Muscle of back (tissue), 13 donors: ENCODE measurements at places on chromosomes 5 and 9.
A peak's percentile ranks its signal among the peaks of the same experiment; 100 is the strongest.

- DNase-seq = peak; percentile 49
These were observed 2.7 kb downstream of the PTGES start for GRCh38 chr9:129750013-129750638.

GRCh38 chr5:137822158-137822764 is 45.4 kb upstream of the MYOT start:
- no peak for DNase-seq

DNA sequence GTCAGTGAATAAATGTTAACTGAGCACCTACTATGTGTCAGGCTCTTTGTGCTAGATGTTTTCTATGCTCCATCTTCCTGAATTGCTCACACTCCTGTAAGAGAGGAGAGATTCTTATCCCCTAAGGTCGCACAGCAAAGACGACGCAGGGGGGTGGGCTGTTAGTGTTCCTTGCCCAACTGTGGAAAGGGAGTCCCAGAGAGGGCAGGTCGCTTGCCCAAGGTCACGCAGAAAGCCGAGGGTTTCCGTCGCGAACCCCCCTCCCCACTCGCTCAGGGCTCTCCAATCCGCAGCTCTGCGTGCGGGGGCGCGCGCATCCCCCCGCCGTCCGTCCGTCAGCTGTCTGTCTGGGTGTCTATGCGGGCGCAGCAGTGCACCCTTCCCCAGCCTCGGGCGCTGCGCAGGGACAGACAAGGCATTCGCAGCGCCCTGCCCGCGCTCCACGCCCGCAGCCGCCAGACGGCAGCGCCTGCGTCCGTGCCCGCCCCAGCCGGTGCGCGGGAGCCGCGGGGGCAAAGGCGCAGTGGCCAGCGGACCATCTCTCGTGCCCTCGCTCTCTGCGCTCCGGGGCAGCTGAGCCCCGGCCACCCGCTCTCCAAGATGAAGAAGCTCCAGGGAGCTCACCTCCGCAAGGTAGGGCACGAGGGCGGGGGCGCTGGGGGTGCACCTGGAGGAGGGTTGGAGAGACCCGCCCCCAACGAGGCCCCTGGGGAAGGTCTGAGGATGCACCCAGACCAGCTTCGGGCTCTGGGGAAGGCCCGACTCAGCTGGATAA is at the start of gene SLC6A7:
TSS of gene SLC6A7 (plus strand) at position 335 of the 775 bp plus-strand sequence. CDS start at position 601, 266 bp downstream.
- no peak for DNase-seq

- DNase-seq = no peak
These were observed 20.8 kb upstream of the CKMT2 start for GRCh38 chr5:81212211-81212751.

DNA sequence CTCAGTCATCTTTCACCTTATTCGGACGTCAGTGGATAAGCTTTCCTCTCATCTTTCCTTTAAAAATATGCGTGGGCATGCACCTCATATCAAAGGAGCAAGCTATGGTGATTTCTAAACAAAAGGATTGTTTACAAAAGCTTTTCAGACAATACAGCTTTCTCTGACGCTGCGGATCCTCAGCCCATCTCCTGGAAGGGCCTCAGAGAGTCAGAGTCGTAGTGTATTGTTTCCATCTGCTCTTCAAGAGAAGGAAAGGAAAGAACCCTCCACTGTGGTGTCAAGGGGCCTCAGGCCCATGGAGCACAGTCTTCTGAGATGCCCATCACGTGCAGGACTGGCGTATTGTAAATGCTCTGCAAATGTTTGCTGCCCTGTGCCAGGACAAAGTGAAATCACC is 163.4 kb upstream of the MAP1B start:
- DNase-seq = no peak

GRCh38 chr5:57054671-57055070 is 102.7 kb upstream of the MIER3 start:
- DNase-seq = no peak

GRCh38 chr9:122281368-122281767 is 16.7 kb downstream of the MRRF start:
- no peak for DNase-seq

- DNase-seq = no peak
These were observed 72.5 kb downstream of the AP3B1 start for GRCh38 chr5:78221964-78222451.

- peak; percentile 89 for DNase-seq
These were observed 453.5 kb downstream of the RAB3C start for GRCh38 chr5:59036274-59036961.

DNA sequence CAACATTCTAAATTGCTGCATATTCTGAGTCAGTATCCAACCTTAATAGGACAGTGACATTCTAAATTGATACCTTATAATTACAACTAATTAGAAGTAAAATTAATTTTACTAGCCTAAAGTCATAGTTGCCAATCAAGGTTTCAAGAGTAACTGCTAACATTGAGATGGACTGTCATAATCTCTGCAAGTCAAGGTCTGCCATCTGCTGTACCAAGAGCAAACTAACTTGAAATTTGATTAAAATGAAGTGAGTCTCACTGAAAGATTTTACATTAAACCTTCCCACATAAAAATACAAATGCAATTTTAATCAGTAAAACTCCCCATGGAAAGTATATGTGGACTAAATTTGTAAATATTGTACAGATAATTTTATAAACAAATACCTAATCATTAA is 235.3 kb downstream of the PRDM9 start:
- DNase-seq = peak; percentile 1

DNA sequence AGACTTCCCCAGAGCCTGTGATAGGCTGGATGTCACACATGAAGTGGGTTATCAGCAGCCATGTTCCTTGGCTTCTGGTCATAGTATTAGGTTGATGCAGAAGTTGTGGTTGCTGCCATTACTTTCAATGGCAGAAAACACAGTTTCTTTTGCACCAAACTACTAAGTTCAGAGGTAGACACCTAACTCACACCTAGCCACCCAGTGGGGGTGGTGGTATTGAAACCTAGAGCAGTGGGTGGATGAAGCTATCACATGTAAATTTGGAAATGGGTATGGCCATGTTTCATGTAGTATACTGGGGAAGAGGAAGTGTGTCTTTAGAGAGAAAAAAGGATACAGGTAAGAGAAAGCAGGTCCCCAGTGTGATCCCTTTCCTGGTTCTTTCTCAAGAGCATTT is 347.9 kb upstream of the SEMA6A start:
- no peak for DNase-seq

DNA sequence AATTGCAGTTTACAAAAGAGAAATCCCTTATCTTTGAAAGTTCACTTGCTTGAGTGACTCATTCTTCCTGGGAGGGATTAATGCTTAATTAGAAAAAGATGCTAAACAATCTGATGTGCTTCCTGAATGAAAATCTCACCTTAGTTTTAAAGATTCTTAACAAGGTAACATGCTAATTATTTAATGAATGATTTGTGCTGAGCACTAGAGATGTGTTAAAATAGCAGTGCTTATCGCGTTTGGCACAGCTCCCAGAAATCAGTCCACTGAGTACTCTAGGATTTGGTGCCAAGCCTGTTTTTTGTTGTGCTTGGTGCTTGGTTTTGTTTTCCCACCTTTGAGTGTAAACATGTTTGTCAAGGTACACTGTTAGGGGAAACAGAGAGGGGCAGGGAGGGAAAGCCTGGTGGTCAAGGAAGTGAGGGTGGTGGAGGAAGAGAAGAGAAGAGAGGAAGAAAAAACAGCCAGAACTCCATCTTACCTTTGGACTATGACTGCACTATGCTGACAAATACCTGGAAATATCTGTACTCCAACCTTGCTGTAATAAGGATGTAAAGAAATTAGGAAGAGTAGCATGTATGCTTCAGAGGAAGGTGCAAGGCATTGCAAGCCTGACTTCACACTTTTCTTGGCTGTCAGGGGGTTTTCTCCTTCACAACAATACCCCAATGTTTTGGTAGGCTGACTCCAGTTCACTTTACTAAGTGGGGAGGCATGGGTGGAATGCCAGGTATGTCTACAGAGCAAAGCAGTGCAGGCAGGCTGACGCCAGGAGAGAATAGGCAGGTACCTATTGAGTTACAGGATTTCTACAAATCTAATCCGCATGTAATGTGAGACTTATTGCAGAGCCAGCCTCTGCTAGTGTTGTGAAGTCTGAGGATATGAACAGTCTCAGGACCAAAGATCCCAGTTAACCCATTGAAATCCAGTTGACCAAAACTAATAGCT is 157.2 kb upstream of the ISL1 start:
- no peak for DNase-seq

GRCh38 chr5:40551496-40552491 is 127.9 kb upstream of the PTGER4 start:
- DNase-seq = no peak

GRCh38 chr5:32384621-32385020 is 59.9 kb downstream of the ZFR start:
- no peak for DNase-seq

DNA sequence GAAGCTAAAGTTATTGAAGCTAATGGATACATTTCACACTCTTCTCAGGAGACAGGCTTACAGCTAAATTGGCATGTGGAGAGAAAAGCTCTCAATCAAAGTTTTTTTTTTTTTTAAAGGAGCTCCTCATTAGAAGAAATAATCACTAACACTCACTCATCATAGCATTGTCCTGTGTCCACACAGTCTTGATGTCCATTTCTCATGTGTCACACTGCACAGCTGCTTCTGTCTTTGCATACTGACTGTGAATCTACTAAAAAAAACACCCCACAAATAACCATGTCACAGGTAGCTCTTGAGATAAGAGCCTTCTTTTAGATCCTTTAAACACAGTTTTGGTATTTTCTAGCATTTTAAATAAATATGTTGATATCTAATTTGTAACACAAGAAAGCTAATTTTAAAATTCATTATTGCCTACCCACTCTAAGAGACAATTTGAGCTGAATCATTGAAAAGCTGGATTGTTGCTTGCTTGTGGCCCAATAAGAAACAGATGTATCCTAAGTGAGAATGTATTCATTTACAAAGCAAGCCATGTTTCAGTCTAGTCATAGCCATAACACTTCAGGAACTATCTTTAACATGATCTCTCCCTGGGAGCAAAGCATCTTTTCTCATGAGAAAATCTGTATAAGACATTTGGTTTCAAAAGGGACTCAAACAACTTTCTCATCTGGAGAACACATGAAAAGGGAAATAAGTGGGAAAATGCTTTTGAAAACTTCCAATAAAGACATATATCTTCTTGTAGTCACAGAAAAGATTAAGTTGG is 48.1 kb upstream of the PCSK1 start:
- DNase-seq = no peak

GRCh38 chr5:67308988-67309688 is 112.5 kb upstream of the CD180 start:
- no peak for DNase-seq

- no peak for DNase-seq
These were observed 9.5 kb upstream of the IL3 start for GRCh38 chr5:132050661-132051552.
